HEK293T (cell line): ENCODE measurements at places on chromosomes 1 and 21.

- no peak for DNase-seq
These were observed 794 bp upstream of the TOR3A start for GRCh38 chr1:179080866-179081686.

DNA sequence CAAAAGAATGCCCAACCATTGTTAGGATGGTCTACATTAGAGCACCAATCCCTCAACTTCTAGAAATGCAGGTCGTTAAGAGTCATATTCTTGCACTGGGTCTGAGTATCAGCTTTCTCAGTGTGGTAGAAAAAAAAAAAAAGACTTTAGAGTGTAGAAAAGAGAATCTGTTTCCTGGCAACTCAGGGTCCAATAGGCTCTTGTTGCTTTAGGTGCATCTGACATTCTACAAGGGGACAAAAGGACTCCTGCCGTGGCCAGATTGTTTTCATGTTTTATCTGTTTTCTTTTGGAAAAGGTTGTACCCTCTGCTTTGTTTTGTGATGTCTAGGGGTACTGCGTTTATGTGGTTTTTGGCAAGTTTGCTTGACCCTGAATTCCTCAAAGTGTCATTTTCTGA lies 105.4 kb upstream of the KCNK2 start:
- no peak for DNase-seq

DNA sequence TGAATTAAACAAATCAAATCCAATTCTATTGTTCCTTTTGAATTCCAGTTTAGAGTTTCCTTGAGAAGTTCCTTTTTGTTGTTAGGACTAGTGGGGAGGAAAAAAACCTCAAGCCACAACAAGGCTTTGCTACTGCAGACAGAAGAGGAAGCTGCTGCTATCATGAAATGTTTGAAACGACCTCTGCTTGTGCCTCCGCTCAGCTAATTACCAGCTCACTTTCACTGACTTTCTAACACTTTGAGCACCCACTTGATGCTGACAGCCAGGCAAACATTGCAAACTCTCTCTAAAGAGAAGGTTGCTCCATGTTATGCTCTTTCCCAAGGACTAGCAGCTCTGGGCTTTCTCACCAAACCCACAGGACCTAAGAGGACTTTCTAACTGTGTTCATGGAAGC lies 203.9 kb upstream of the PROX1 start:
- DNase-seq: no peak

GRCh38 chr1:3211582-3212375 lies 142.8 kb downstream of the PRDM16 start:
- no peak for DNase-seq

- DNase-seq: peak; percentile 78
These were observed 10.9 kb upstream of the C4BPB start for GRCh38 chr1:207077470-207078377.

DNA sequence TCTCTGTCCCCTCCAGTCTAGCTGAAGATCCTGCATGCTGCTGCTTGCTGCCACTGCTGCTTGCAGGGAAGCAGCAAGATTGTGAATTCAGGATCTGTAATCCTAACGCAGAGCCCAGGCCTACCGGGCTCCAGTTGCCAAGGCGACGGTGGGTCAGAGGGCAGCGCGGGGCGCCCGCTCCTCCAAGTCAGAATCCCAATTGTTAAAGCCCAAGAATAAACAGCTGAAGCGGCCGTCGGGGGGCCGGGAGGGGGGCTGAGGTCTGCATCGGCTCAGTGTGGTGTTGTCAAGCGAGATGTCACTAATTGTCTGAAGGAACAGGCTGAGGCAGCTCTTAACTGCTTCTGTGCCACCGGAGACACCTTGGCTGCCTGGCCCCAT lies 36.8 kb downstream of the AHDC1 start:
- no peak for DNase-seq

DNA sequence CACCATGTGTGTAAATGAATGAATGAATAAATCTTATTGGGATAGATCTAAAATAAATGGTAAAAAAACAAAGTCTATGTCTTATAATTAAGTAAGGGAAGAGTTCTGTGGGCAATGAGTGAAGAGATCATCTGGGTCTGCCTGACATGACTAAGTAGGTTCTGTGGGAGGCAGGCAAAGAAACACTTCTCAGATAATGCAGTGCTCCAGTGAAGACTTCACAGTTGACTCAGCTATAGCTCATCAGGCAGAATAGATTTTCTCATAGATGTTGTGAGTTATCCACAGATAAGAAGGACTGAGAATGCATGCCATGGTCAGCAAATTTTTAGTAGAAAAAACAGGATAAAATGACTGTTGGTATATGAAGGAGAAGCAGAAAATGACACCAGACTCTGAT lies 12.4 kb downstream of the KRTAP22-2 start:
- no peak for DNase-seq

DNA sequence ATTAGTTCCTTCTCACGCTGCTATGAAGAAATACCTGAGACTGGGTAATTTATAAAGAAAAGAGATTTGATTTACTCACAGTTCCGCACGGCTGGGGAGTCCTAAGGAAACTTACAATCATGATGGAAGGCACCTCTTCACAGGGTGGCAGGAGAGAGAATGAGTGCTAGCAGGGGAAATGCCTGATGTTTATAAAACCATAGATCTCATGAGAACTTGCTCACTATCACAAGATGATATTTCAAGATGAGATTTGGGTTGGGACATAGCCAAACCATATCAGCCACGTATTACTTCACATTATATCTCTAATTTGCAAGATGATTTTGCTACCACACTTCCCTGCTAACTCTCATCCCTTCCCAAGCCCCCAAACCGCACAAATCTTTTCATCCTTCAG lies 9.1 kb downstream of the MNDA start:
- DNase-seq: no peak

DNA sequence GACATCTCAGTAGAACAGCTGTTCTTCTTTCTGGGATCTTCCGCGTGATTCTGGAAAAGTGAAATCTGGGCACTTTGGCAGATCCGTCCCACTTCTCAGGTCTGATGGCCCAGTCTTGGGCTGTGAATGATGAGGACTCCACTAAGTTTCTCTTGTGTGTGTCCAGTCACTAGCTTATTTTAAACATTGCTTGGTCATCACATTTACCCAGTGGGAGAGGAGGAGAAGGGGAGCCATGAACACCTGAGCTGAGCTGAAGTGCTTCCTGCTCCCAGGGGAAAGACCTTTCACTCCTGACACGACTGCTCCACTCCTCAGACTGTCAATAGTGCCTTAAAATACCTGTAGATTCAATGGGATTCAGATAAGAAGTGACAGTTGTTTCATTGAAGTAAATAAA lies 101.9 kb upstream of the SLC35F3 start:
- no peak for DNase-seq

GRCh38 chr1:206890125-206891060 lies 6.8 kb upstream of the IL24 start:
- DNase-seq: no peak

GRCh38 chr1:159699246-159699645 lies 15.1 kb downstream of the CRP start:
- DNase-seq: no peak

DNA sequence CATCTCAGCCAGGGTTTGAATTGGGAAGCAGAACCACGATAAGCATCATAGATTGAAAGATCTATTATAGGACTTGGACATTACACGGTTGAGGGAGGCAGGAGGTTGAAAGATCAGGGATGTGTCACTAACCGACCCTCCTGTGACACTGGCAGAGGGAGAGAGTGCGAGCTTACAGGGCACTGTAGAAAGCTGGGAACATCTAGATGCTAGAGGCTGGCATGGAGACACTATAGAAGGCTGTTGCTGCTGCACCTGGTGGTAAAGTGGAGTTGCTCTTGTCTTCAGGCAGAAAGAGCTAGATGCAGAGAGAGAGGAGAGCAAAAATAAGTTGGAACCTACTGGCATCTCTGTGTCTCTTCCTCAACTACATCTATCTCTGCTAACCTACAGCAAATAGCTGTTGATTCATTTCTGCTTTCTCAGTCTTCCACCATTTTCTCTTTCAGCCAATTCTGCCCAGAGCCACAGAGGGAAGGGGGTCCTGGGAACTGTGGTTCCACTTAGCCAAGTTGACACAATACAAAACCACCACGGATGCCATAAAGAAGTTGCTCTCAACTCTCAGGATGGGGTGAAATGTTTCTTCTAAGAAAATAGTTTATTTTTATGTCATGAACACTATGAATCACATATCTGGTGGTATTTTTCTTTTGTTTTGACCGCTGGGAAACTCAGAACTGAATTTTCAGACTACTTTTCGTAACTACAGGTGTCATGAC lies 155.9 kb downstream of the ZNF281 start:
- DNase-seq: no peak

DNA sequence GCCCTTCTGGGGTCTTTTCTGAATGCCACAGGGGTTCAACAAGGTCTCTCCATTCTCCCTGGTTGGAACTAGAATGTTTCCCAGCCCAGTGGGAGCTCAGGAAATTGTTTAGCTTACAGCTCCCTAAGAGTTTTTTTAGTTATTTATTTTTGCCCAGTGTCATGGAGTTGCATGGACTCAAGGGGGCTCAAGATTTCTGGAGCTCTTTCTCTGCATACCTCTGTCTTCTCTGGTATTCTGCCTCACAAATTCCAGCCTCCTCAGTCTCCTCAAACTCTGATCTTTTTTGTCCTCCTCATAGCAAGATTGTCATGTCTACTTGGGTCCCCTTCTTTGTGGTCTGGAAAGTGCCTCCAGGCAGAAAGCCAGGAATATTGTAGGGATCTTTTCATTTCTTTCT lies 15.9 kb upstream of the PPP2R5A start:
- no peak for DNase-seq

DNA sequence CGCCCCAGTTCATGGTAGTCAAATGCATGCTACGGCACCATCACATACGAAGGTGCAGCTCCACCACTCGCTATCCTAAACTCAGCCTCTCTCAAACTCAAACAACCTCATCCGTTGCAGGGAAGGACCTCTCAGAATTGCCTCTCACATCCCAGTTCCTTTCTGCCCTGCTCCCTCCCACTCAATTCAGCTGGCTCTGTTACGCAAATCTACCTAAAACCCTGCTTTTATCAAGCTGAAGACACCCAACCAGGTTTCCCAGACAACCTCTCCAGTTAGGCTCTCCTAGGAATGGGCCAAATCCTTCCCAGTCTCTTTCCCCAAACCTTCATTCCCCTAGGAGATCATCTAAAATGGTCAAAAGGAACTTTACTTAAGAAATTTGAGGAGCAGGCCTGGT lies 62.9 kb downstream of the CLSTN1 start:
- DNase-seq: no peak

DNA sequence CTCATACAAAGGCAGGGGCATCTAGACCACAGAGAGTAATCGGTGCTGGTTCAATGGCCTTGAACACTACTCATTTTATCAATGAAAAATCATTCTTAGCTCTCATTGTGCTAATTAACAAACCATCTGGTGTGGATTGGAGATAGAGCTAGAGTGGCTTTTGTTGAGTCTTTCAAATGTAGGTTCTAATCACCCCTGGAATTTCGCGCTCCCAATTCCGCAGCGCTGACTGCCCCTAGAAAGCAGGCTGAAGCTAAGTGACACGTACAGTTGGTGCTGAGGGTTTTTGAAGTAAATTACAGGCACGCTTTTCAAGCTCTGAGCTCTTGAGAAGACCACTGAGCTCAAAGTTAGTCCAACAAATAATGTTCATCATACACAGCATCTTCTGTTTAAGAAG lies 31.2 kb upstream of the CA6 start:
- no peak for DNase-seq

- no peak for DNase-seq
These were observed 9.9 kb downstream of the PTPN22 start for GRCh38 chr1:113861641-113862040.

GRCh38 chr1:182198006-182198605 lies 136.6 kb upstream of the ZNF648 start:
- peak; percentile 26 for DNase-seq

- DNase-seq: no peak
These were observed 278.9 kb downstream of the TGFB2 start for GRCh38 chr1:218624052-218624451.

DNA sequence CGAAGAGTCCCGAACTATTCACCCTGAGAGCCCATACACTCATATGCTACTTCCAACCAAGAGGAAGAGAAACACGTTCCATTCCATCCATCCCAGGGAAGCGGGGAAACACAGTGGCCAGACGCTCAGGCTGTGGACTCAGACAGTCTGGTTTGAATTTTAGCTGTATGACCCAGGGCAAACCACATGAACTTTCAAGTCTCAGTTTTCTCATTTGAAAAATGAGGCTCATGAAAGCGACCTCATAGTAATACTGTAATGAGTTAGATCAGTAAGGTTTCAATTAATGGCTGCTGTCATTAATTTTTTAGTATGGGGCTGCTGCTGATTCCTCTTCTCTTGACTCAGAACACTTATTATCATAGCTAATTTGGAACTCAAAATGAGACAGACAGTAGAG lies 1.5 kb downstream of the FCRL4 start:
- DNase-seq: no peak

DNA sequence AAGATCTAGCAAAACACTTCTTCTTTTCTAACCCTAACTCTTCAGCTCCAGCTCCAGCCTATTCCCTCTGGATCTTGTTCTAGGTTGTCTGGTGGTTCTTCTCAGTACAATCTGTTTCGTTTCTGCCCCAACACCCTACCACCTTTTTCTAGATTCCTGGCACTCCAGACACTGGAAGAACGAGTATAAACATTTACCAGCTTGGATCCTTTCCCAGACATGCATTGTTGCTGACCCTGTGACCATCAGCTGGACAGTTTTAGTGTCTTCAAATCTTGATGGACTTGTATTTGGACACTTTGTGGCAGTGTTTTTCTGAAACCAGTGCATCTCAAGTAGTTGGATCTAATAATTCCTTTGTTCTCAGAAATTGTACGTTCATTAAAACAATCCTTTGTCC lies 30.6 kb upstream of the CACNA1E start:
- no peak for DNase-seq

- peak; percentile 46 for DNase-seq
These were observed 1048.1 kb downstream of the BRINP3 start for GRCh38 chr1:189429610-189430009.

- DNase-seq: no peak
These were observed 145.7 kb downstream of the ZNF644 start for GRCh38 chr1:90876101-90876500.

DNA sequence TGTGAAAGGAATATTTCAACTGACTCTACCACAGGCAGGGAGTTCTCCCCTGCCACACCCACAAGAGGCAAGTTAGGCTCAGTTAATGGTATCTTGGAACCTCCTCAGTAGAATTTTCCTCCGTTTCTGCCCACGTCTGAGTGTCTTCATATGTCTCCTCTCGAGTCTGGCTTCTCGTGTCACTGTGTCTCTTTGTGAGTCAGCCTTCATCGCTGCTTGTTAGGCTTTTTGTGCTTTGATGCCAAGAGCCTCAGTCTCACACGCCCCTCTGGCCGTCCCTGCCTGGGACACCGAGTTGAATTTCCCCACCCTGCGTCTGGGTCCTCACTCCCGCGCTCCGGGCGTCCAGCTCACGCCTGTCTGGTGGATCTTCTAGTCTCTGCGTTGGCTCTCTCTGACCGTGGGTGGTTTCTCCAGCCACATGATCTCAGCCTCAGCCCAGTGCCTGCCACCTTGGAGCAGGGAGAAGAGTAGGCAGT lies 125.7 kb upstream of the GADD45A start:
- peak; percentile 49 for DNase-seq
